ENCODE measurements at places on chromosomes 5 and 9. TPM values are rescaled to one million over a fixed set of nuclear protein-coding genes. Genes with fewer than 3 reads are reported as not detected.

The FAM78A gene
- 1.6 TPM for polyA plus RNA-seq

The TRIM7 gene
- polyA plus RNA-seq = 5.7 TPM

The SLC25A2 gene
- polyA plus RNA-seq = not detected

The PCDHB14 gene
- polyA plus RNA-seq = 2.0 TPM

The RMRP gene
- polyA plus RNA-seq = not detected

The DBH gene
- polyA plus RNA-seq = 0.39 TPM

The IL31RA gene
- not detected for polyA plus RNA-seq

The ANKDD1B gene
- polyA plus RNA-seq = 2.3 TPM

The TXN gene
- 541 TPM for polyA plus RNA-seq

The PCDHGC4 gene
- polyA plus RNA-seq = not detected

The NACC2 gene
- 7.1 TPM for polyA plus RNA-seq

The TEK gene
- polyA plus RNA-seq = 16.1 TPM

The CYSRT1 gene
- polyA plus RNA-seq = 1.3 TPM

The DDX41 gene
- polyA plus RNA-seq = 97.3 TPM

The CCIN gene
- polyA plus RNA-seq = not detected

The SLC34A3 gene
- 36.0 TPM for polyA plus RNA-seq

The CDH12 gene
- polyA plus RNA-seq = 0.17 TPM

The RBM18 gene
- polyA plus RNA-seq = 17.5 TPM

The C5orf22 gene
- 8.2 TPM for polyA plus RNA-seq

The ARID3C gene
- polyA plus RNA-seq = not detected

The CCDC152 gene
- polyA plus RNA-seq = 0.15 TPM

The SMIM33 gene
- not detected for polyA plus RNA-seq

The FOXD4L4 gene
- not detected for polyA plus RNA-seq

The FBP2 gene
- polyA plus RNA-seq = not detected

The LURAP1L gene
- polyA plus RNA-seq = 3.8 TPM

The AP3S1 gene
- 50.2 TPM for polyA plus RNA-seq

The KCNV2 gene
- polyA plus RNA-seq = not detected

The CDH9 gene
- 1.7 TPM for polyA plus RNA-seq

The ACTBL2 gene
- polyA plus RNA-seq = not detected

Data from kidney (tissue), 22 donors.